ENCODE measurements at places on chromosomes 7 and 10.

DNA sequence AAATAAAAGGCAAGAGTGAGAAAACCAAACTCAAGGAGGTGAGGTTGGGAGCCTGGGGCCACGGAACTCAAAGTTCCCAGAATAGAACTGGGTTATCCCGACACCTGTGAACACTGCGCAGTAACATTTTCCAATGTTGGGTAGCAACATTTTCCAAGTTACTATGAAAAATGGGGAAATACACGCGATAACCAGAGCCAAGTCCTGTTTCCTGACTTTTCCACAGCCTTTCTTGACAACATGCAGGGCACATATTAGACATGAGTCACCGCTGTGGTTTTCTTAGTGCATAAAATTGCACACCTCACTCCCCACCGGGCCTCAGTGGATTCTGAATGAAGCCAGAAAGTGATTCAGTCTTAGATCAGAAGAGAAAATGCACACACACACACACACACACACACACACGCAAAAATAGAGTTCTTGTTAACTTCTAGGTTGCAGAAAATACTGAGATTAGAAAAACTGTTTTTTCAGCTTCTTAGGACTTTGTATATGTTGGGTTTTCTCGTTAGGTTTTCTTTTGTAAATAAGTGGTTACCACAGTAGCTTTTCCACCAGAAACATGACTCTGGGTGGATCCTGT lies 70.0 kb downstream of the CAMK1D start:
- peak; percentile 78 for DNase-seq

GRCh38 chr7:139734395-139734794 lies 43.4 kb downstream of the HIPK2 start:
- DNase-seq: no peak

DNA sequence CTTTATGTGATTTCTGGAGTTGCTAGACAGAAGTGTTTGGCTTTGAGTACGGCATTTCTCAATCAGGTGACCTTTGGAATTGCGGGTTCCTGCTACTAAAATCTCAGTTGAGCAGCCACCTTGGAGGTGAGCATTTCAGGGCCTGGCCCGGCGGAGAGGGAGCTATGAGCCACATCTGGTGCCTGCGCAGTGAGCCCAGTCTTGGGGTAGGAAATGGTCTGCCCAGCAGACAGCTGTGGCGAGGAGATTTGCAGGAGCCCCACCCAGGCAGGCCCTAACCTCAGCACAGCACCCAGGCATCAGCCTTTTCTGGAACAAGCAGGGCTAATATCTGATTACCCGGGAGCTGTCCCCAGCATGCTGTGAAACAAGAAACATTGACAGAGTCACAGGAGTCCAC lies 547.9 kb upstream of the FOXK1 start:
- no peak for DNase-seq

- no peak for DNase-seq
Observed at GRCh38 chr10:103640436-103641181, 147.1 kb downstream of the NEURL1 start.

- no peak for DNase-seq
Observed at GRCh38 chr7:78169992-78170391, 371.4 kb downstream of the PHTF2 start.

- DNase-seq: no peak
Observed at GRCh38 chr7:25894002-25894901, 257.7 kb upstream of the NFE2L3 start.
